ENCODE measurements at places on chromosomes 1 and 21.

- no peak for DNase-seq
Observed at GRCh38 chr21:45990741-45991605, 9.4 kb downstream of the COL6A1 start.

DNA sequence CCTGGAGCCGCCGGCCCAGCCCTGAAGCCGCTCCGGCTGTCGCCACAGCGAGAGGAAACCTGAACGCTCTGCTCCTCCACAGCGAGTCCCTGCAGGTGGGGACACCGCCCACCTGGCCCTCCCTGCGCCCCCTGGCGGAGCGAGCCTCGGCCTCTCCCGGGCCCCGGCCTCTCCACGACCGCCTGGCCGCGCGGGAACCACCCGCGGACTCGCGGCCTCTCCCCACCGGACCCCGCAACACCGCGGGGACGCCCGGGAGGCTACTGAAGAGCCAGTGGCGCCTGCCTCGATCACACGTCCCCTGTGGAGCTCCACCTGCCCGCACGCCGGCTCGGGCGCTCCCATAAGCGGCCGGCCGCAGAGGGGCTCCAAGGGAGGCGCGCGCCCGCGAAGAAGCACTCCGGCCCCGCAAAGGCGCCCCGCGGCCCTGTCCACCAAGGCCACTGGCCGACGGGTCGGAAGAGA lies 109.6 kb downstream of the KCNN3 start:
- DNase-seq = no peak

- no peak for DNase-seq
Observed at GRCh38 chr1:10642403-10643080, 153.9 kb downstream of the CASZ1 start.

- DNase-seq = peak; percentile 38
Observed at GRCh38 chr1:209318181-209319056, 265.1 kb upstream of the CAMK1G start.

GRCh38 chr1:103170609-103171008 lies 62.3 kb upstream of the COL11A1 start:
- no peak for DNase-seq

- no peak for DNase-seq
Observed at GRCh38 chr1:48055876-48056764, 58.9 kb upstream of the TRABD2B start.

DNA sequence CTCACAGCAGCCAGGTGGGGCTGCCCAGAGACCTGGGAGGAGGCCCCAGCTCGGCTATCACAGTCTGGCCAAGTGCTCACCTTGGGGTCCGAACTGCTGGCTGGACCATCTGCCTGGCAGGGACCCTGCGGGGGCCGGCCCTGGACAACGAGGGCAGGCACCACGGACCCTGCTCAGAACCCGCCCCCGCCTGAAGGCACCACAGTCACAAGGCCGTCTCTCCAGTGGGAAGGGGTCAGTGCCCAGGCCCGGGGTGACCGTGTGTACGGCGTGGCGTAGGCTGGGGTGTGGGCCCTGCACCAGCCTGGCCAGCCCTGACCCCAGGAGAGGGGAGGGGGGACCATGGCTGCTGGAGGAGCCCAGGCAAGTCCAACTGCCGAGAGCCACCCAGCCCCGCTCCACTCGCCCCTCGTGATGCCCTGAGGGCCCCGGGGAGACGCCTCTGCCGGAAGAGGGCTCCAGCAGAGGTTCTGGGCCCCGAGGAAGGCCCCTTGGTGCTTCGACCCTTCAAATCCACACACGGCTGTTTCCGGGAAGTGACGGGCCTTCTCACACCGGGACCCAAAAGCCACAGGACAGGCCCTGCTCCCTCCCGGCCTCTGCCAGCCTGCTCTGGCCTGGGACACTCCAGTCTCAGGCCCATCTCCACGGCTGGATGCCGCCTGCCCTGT lies 11.2 kb upstream of the RNF223 start:
- DNase-seq = no peak

Data from HFFc6 (cell line).